ENCODE measurements at places on chromosomes 11 and 22.

- DNase-seq = no peak
These were observed 364.4 kb upstream of the API5 start for GRCh38 chr11:42947405-42947804.

DNA sequence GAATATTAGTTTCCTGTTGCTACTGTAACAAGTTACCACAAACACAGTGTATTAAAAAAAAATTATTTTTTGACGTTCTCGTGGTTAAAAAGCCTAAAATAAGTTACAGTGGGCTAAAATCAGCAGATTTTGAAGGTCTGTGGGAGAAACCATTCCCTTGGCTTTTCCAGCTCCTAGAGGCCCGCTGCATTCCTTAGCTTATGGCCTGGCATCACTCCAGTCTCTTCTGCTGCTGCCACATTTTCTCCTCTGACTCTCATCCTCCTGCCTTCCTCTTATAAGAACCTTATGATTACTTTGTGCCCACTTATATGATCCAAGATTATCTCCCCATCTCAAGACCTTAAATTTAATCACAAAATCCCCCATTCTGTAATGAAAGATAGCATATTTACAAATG is 392.7 kb downstream of the GUCY1A2 start:
- no peak for DNase-seq

DNA sequence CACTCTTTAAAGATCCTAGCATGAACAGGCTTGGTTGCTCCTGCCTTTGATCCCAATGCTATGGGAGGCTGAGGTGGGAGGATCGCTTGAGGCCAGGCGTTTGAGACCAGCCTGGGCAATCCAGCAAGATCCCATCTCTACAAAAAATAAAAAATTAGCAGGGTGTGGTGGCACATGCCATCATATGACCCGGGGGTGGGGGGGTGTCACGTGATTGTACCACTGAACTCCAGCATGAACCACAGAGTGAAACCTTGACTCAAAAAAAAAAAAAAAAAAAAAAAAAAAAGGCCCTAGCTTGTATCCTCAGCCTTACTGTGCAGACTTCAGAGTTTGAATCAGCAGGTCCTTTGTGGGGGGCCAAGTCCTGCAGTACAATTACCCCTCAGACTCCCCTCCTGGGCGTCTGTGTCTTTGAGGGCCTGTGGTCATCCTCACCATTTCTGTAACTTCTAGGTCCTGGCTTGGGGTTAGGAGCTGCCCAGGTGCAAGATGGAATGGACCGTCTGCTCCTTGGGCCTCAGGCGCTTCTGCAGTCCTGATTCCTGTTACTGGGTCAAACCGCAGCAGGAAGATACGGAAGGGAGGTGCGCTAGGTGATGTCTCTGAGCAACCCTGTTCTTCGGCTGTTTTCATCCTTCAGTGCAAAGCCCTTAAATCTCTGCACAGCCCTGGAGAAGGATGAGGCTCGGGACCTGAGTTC is 208.1 kb downstream of the CTTN start:
- no peak for DNase-seq

GRCh38 chr11:71937826-71938225 is 9.0 kb downstream of the RNF121 start:
- DNase-seq = no peak

DNA sequence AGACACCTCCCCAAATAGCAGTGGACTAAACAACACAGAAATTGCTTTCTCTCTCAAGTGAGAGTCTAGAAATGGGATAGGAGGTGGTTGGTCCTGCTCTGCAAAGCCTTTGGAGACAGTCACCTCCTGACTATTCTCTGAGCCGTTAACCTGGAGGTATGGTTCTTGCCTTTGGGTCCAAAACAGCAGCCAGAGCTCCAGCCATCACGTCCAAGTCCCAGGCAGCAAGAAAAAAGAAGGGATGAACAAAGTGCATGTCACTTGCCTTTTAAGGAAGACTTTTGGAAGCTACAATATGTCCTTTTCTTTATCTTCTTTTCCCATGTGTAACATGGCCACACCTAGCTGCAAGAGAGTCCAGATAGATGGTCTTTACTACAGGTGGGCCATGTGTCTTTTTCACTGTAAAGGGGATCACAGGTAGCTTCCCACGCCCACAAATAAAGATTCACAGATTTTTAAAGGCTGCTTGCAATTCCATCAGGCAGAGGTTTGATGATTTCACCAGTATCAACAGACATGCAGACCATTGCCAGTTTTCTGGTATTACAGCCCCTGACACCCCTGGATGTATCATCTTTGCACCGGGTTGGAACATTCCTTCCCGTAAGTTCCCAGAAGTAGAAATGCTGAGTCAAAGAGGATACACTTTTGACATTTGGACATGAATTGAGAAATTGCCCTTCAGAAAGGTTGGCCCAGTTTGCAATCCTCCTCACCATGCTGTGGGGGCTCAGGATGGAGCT is 66.0 kb downstream of the MYEOV start:
- no peak for DNase-seq

DNA sequence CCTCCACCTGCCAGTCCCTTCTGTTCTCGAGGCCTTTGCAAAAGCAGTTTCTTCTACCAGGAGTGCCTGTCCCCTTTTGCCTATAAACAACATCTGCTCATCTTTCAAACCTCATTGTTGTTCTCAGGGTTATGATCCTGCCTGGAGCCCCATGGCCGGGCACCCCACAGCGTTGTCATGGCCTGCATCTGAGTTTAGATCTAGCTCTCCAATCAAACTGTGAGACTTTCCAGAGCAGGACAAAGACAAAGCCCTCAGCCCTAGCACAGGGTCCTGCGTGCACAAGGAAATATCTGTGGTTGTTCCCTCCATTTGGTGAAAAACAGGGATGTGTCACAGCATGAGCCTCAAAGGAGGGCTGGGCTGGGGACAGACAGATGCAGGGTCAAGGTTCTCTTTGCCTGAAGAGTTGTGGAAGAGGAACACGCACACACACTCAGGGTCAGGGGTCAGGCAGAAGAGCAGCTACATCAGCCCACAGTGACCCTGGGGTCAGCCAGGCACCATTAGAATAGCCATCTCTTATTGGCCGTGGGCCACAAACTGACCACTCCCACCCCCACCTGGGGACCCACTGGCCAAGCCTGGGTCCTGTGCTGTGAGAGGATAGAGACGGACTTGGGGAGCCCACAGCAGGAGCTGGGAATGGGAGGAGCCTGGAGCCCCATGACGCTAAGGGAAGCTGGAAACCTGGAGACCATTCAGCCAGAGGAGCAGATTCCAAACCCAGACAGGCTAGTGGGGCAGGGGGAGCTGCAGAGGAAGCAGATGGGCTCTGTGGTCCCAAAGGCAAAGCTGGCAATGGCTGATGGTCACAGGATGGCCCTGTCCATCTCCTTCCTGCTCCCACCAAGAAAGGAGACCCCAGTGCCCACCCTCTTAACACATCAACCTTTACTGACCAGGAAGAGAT is 99.4 kb downstream of the PDE2A start:
- no peak for DNase-seq

DNA sequence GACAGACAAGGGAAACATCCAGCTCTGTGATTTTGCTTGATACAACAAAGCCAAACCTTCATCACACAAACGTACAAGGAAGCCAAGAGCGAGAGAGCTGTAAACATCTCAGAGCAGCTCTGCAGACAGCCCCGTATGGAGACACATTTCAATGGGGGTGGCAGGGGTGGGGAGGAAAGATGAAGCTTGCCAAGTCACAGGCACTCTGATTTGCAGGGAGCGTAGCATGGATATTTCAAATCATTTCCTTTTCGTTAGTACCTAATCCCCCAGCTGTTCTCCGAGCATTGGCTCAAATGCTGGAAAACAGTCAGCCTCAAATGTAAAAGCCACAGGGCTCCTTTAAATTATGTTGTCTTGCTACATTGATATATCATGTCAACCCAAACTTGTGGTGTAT is 458.9 kb upstream of the CADM1 start:
- no peak for DNase-seq

- peak; percentile 44 for DNase-seq
These were observed 56.4 kb downstream of the TRAF6 start for GRCh38 chr11:36453678-36454077.

- DNase-seq = no peak
These were observed 8.4 kb upstream of the CEP295 start for GRCh38 chr11:93653080-93653479.

DNA sequence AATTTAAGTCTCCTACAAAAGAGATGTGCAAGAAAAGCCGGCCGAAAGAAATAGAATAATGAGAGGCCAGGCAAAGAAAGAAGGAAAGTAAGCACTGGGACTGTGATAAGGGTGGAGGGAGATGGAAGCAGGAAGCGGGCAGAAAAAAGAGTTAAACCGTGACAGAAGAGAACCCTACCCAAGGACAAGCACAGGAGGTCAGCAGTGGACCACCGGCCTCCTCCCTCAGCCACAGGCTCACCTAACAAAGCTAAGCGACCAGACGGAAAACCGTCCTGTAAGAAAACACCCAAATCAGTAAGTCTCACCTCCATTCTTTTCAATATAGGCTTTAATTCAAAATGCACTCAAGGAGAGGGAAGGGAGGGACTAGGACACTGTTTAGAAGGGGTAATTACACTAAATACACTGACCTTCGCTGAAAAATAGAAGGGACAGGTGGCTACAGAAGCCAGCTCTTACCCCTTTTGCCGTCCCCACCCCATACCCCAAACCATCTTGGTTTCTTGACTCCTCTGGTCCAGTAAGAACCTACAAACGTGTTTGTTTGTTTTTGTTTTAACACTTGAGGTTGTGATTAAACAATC is 1.9 kb downstream of the FAM181B start:
- DNase-seq = no peak

- DNase-seq = no peak
These were observed 8.5 kb downstream of the SERHL2 start for GRCh38 chr22:42562279-42562678.

DNA sequence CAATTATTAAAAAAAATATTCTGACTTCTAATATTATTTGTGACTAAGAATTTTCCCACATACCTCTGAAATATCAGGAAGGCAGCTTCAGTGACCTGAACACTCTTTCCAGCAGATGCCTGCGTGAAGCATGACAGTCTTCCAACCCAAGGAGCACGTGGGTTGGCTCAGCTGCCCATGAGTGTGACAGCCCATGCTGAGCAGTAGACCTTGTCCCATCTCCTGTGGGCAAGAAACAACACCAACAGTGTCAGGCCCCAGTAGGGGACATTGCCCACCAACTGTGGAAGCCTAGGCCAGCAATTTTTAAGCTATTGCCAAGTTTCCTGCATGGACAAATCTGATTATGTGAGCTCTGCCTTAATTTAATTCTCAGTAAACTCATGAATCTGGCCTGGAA is 66.4 kb upstream of the OLFML1 start:
- no peak for DNase-seq

- no peak for DNase-seq
These were observed 34.5 kb downstream of the RPUSD4 start for GRCh38 chr11:126176853-126177470.

DNA sequence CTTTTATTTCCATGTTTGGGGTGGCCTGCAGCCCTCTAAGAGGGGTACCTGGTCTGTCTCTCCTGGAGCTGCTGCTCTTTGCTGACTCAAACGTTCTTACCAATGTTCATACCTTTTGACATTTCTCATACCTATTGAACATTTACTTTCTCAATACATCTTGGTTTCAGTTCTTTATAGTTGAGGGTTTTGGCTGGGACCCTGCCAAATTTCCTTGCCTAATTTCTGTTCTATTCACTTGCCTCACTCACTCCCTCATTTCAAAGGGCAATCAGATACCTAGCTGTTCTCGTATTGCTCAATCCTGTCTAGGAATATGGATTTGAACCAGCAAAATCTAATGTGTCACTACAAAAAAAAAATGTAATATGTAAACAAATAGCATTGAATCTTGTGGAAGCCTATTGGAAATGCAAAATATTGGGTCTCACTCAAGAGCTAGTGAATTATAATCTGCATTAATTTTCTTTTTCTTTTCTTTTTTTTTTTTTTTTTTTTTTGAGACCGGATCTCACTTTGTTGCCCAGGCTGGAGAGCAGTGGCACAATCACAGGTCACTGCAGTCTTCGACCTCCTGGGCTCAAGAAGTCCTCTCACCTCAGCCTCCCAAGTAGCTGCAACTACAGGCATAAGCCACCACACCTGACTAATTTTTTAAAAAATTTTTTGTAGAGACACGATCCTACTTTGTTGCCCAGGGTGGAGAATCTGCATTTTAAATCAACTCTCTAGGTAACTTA is 7.5 kb downstream of the OR6M1 start:
- no peak for DNase-seq

DNA sequence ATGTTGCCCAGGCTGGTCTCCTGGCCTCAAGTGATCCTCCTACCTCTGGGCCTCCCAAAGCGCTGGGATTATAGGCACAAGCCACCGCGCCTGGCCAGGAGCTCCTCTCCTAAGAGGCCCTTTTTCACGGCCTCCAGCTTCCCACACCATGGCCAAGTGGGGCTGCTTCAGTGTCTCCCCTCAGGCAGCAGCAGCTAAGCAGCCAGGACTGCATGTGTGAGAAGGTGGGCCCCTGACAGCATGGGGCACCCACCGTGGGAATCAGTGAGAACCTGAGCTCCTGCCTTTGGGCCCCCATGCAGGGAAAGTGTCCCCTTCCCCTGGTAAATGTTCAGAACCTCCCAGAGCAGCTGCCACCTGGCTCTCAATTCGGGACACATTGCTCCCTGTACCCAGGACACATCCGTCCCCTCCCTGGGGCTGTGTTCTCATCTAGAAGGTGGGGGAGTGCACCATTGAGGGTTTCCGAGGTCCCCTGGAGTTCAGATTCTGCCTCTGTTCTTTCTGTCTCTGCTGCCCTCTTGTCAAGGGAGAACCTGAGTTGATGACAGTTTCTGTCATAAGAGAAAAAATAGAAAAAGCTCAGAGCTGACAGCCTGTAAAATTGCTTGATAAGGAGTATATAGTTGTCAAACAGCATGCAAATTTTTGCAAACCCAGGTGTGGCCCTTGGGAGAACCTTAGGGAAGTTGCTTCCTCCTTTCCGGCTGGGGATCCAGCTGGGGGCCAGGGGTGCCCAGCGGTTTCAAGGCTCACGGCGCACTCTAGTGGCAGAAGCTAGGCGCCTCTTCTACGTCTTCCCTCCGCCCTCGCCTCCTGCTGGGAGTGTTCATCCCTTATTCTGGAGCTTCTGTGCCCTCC is 29.7 kb downstream of the FAM83F start:
- DNase-seq = peak; percentile 47

DNA sequence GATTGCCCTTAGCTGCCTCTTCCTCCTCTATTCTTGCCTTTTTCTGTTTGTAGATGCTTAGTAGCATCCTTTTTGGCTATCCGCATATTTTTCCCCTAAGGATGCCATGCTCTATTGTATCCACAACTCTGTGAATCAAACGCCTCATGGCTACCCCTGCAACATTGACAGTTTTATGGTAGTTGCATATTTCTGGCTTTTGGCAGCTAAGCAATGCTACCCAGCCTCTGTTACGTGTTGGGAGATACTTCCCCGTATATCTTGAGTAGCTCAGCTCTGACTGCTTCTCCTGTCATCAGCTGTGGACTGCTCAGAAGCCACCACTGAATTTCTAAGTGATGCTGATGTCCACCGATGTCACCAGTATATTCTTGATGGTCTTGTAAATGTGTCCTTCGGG is 15.1 kb upstream of the SLC3A2 start:
- DNase-seq = no peak

DNA sequence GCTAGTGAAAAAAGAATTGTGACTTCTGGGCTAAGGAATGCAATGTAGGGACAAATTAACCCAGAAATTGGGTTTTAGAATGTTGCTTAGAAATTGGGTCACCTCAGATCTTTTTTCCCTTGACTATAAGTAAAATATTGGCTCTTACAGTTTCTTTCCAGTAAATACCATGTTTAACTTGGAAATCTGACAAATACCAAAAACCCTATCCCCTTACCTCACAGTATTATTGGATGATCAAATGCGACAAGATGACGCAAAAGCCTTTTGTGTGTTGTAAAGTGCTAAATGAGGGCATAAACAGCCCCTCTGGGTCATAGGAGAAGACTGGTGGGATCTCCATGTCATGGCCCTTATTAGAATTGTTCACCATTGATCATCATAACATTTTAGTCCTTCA is 6.1 kb upstream of the UPB1 start:
- no peak for DNase-seq
